ENCODE measurements at places on chromosomes 1 and 21.

- no peak for DNase-seq
Measured at GRCh38 chr1:109104364-109105151, 9.4 kb upstream of the ELAPOR1 start.

- peak; percentile 87 for DNase-seq
Measured at GRCh38 chr1:44031252-44032169, at the start of gene SLC6A9. Gene SLC6A9, minus strand, starts transcription at chr1:44031462. Its CDS starts 7,185 bp downstream, at chr1:44024277.

DNA sequence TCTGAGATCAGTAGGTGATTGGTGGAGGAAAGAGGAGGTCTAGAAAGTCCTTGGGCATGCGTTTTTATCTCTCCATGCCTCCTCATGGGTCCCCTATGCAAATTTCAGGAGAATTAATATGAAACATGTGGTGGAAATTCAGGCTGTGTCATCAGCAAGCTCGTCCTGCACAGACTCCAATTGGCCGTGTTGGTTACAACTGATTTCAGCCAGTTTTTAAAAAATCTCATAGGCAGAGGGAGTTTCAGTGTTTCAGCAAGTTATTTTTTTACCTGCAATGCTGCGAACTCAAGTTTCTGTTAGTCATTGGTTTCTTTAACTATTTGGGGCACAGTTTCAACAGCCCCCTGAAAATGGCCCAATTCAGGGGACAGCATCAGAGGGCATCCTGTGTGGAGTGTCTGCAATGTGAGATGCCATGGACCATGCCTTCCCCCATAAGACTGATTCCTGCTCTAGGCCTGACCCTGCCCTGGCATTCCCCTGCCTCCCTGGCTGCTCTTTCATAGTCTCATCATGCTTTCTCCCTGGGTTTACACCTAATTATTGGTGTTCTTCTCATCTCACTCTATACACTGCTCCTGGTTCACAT, 59.9 kb downstream of the C1orf198 start:
- DNase-seq, result peak; percentile 63

- peak; percentile 92 for DNase-seq
Measured at GRCh38 chr1:155207806-155208540, at the start of gene THBS3. Gene THBS3, minus strand, starts transcription at chr1:155207897. Its CDS starts 21 bp downstream, at chr1:155207876.

GRCh38 chr1:9196129-9197040, 38.2 kb upstream of the H6PD start:
- peak; percentile 86 for DNase-seq

- no peak for DNase-seq
Measured at GRCh38 chr1:164272156-164272555, 286.8 kb upstream of the PBX1 start.

GRCh38 chr1:182681568-182681912, 2.8 kb downstream of the RGS8 start:
- DNase-seq, result peak; percentile 63

DNA sequence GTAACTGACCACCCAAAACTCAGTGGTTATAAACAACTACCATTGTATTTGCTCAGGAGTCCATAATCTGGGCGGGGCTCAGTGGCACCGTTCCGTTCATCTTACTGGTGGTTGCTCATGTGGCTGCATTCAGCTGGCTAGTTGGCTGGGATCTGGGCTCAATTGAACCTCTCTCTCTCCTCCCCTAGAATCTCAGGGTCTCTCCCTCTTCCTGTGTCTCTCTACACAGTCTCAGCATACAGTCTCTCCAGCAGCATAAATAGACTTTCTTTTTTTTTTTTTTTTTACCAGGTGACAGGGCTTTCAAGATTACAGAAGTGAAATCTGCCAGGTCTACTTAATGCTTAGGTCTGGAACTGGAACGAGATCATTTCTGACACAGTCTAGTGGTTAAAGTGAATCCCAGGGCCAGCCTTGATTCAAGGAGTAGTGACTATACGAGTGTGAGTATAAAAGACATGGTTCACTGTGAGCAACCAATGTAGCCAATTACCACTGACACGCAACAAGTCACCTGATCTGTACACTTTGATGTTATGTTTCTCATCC, 193.7 kb upstream of the ESRRG start:
- DNase-seq, result no peak
